Uterus (tissue), 4 donors: ENCODE measurements at places on chromosomes 1 and 21. TPM values are rescaled to one million over a fixed set of nuclear protein-coding genes. Genes with fewer than 3 reads are reported as not detected.
A peak's percentile ranks its signal among the peaks of the same experiment; 100 is the strongest.

The KCNJ6 gene
- total RNA-seq, result not detected

The LMOD1 gene
- 103 TPM for total RNA-seq

The TEX38 gene
- not detected for total RNA-seq

The SCNM1 gene
- total RNA-seq, result 29.3 TPM

The PCNT gene
- 26.5 TPM for total RNA-seq

The CYP4B1 gene
- total RNA-seq, result 14.1 TPM

- no peak for DNase-seq
Measured at GRCh38 chr1:202101184-202101583, 21.5 kb upstream of the GPR37L1 start.

DNA sequence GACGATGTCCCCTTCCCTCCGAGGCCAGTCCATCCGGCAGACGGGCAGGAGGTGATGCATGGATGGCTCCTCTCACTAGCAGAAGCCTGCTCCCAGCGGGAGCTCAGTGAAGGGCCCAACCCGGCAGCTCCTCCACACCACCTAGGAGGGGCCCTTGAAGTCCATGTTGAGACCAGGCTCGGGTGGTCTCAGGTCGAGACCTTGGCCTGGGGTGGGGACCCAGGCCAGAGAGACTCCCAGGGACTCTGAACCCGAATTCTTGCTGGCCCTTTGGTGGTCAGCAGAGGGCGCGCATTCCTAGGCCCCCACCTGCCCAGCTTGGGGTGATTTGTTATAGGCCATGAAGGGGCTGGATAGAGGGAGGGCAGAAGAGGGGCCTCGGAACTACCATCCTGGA is 642 bp upstream of the NT5C1A start:
- no peak for DNase-seq

DNA sequence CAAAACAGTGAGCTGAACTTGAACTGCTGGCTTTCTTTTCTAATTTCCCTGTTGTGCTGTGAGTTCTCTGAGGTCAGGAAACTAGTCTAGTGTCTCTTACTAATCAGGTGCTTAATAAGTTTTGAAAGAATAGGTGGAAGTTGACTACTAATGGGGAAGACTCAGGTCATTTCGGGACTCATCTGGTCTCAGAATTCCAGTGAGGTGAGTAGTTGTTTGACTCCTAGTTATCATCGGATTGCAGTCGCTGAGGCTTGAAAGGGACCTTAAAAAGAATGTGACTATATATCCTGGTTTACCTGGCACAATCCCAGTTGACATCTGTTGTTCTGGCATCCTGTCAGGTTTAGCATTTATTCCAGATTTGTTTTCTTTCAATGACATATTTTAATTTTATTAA is 81.4 kb upstream of the SPAG17 start:
- DNase-seq, result no peak

DNA sequence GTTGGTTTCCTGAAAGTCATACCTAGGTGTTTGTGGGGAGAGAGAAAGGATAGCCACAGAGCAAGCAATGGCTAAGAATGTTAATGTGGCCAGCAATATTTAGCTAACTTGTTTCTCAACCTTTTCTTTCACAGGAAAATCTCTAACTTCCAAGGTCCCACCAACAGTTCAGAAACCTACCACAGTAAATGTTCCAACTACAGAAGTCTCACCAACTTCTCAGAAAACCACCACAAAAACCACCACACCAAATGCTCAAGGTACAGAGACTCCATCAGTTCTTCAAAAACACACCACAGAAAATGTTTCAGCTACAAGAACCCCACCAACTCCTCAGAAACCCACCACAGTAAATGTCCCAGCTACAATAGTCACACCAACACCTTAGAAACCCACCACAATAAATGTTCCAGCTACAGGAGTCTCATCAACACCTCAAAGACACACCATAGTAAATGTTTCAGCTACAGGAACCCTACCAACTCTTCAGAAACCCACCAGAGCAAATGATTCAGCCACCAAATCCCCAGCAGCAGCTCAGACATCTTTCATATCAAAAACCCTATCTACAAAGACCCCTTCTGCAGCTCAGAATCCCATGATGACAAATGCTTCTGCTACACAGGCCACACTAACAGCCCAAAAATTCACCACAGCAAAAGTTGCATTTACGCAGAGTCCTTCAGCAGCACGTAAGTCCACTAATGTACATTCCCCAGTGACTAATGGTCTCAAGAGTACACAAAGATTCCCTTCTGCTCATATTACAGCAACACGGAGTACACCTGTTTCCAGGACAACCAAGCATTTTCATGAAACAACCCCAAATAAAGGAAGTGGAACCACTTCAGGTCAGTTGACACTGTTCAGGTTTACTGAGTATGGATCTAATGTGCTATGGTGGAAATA is 15.3 kb downstream of the CD55 start:
- no peak for DNase-seq

- peak; percentile 91 for DNase-seq
Measured at GRCh38 chr1:234755449-234755863, 145.5 kb upstream of the IRF2BP2 start.

GRCh38 chr1:238485057-238485911 is 594.6 kb upstream of the ZP4 start:
- peak; percentile 44 for DNase-seq

GRCh38 chr1:4153571-4153970 is 253.5 kb upstream of the C1orf174 start:
- no peak for DNase-seq

- no peak for DNase-seq
Measured at GRCh38 chr1:22126531-22126930, 16.4 kb downstream of the WNT4 start.

- no peak for DNase-seq
Measured at GRCh38 chr1:243543501-243543900, 287.7 kb downstream of the SDCCAG8 start.

DNA sequence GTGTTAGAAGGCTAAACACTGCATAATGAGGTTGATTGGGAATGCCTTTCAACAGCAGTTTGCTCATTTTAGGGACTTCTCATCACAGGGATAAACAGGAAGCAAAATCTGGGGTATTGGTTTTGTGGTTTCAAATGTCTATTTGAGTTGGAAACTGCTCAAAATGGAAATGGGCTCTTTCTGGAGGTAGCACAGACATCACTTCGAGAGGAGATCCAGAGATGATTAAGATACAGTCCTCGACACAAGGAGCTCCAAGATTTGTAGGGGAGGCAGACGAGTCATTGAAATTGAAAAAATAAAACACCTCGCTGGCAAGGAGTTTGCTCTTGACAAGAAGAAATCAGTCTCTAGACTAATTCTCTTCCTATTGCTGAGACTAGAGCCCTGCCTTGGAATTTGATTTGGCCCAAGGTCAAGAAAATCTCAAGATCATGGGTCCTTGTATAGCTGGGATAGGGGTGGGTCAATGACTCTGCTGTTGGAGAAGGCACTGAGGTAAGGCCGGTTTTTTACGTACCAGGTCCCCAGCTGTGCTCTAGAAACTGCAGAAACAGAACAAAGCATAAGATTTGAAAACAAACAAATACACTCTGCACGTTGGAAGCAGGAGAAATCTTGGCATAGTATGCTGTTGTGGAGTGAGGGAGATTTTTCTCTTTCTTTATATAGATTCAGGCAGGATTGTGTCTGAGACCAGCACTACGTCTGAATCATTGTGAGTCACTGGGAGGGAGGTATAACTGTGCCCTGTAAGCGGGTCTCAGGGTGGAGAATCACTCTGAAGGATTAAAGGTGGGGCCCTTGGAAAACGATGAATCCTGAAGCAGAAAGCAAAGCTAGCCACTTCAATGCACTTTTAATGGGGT is 17.7 kb upstream of the KLHDC8A start:
- DNase-seq, result no peak
